ENCODE measurements at places on chromosomes 11 and 22.

GRCh38 chr11:16440136-16440535 lies 83.8 kb upstream of the SOX6 start:
- no peak for DNase-seq

DNA sequence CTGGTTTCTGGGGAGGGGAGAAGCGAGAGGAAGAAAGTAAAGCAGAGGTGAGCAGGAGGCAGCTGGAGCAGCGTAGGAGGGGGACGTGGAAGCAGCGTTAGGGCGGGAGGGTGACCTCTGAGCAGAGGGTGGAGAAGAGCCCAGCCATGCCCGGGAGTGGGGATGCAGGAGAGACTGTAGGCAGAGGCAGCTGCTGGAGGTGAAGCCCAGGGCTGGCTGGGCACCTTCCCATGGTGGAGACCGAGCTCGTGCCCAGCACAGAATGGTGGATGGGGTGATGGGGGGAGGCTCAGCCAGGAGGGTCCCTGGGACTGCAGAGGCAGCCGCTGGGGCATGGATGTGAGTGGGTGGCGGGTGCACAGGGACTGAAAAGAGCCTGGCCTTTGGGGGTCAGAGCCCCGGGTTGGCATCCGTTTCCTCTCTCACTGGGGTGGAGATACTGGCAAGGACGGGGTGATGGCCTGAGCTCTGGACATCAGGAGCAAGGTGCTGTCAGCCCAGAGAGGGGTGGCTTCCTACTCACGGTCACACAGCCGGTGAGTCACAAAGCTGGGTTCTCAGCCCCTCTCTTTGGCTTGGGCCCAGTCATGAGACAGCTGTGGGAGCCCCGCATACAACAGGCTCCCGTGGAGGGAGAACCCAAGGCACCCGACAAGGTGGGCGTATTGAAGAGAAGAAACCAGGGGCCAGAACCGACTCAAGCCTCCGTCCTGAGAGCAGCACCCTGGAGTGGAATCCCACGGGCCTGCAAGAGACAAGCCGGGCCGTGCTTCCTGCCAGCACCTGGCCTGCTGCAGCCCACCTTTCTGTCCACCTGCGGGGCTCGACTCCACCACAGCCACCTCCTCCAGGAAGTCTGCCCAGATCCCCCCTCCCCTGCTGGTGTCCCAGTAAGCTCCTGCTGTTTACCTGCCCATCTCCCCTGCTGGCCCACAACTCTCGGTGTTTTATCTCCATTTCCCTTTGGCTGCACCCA lies 45.8 kb upstream of the FGF3 start:
- DNase-seq: no peak

DNA sequence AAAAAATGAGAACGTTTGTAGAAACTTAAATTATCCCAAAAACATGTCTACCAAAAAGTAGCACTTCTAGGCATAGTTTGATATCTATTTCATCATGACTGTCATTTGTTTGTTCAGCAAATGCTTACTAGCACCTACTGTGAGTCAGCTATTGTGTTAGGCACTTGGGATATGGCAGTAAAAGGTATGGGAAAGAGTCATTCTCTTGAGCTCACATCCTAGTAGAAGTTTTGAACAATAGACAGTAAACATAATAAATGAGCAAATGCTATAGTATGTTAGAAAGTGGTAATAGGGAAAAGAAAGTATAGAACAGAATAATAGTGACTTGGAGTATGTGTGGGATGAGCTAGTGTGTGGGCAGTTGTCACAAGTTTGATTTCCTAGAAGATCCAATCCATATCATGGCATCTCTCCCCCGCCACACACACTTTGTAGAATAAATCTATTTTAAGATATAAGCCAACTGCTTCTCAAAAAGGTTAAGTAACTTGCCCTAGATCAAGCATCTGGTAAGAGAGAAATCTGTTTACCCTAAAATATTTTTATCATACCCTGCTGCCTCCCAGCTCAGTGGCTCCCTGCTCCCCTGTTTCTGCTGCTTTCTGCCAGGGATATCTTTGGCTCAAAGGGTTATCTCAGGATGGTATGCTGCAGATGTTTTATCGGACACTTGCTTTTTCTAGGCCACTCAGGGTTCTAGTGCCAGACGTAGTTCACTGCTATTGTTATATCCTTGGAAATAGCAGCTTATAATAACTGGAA lies 129.7 kb downstream of the NCAM1 start:
- no peak for DNase-seq

- DNase-seq: no peak
Observed at GRCh38 chr11:13221722-13222121, 55.9 kb upstream of the BMAL1 start.

- no peak for DNase-seq
Observed at GRCh38 chr11:125494974-125495725, 915 bp downstream of the FEZ1 start.

DNA sequence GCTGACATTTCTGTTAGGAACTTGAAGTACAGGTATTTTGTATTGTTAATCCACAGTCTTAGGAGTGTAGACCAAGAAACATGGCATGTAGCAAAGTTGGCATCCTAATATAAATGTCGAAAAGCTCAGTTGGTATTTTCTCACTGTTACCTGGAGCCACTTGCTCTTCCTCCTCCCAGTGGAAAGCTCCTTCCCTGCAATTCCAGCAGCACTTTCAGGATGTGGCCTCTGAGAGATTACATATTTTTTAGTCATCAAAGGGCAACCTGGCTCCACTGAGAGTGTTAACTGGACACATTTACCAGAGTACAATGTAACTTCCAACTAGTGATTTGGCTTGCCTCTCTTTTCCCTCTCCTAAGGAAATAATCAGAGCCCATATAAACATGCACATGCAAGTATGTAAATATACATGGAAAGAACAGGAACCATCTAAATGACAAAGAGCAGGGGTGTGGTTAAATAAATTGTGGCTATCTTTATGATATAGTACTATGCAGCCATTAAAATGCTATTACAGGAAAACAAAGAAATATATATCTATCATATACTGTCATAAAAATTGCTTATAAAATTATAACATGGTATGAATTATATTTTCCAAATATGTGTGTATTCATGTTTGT lies 14.3 kb upstream of the EED start:
- no peak for DNase-seq

GRCh38 chr11:103529181-103529684 lies 420.0 kb downstream of the DYNC2H1 start:
- no peak for DNase-seq

DNA sequence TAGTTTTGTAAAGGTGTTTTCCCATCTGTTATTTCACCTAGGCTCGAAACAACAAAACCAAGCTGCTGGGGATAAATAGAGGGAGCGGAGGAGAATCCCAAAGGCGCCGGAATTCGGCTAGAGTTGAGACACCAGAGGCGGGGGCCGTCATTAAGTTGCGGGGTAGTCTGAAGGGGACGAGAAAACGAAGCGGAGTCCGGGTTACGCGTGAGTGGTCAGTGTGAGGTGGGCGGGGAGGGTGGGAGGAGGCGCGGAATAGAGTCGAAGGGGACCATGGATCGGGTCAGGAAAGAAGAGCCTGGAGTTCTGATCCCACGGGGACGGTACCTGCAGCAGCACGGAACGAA lies 361 bp downstream of the SRPRA start:
- DNase-seq: no peak

DNA sequence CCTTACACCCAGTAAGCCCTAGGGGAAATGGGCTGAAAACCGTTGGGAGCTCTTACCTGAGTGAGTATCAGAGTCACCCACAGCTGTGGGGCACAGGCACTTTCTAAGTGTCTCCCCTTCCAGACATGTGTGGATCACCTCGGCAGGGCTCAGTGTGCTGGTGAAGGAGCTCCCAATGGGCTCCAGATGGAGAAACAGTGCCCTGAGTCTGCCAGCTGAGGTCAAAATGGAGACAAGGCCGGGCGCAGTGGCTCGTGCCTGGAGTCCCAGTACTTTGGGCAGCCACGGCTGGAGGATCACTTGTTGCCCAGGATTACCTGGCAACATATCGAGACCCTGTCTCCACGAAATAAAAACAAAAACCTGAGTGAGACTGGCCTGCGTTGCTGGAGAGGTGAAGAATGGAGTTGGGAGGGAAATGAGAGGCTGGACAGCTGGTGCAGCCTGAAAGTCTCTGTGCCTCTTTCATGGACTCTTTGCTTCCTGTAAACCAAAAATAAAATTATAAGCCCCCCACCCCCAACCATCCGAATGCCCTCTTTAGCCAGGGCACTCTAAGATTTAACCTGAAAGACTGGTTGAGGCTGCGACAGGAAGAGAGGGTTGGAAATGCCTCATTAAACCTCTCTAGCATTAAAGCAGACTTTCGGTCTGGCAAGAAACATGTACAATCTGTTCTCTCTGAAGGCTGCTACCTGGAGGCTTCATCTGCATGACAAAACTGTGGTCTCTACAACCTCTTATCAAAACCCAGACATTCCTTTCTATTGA lies 111.8 kb downstream of the SNX19 start:
- no peak for DNase-seq

- DNase-seq: no peak
Observed at GRCh38 chr22:47515384-47516125, 753.1 kb downstream of the TBC1D22A start.

DNA sequence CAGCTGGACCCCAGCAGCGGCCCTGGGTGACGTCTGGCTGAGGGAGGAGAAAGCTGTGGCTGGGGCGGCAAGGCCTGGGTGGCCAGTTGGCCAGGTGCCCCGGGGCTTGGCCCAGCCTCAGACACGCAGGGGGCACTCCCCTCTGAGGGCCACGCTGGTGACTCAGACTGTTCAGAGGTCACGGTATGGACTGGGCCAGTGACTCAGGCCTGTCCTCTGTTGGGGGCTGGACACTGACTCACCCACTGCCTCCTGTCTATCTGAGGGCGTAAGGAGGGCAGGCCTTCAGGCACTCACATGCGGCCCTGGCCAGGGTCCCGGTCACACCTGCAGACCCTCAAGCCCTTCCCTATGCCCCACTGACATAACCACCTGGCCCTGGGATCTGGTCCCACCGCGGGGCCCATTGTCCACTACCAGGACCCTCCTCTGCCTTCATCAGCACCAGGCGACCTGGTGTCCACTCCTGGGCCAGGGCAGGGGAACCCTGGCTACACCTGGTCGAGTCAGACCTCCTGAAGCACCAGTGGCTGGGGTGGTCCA lies 3.7 kb upstream of the MUC5AC start:
- DNase-seq: no peak

DNA sequence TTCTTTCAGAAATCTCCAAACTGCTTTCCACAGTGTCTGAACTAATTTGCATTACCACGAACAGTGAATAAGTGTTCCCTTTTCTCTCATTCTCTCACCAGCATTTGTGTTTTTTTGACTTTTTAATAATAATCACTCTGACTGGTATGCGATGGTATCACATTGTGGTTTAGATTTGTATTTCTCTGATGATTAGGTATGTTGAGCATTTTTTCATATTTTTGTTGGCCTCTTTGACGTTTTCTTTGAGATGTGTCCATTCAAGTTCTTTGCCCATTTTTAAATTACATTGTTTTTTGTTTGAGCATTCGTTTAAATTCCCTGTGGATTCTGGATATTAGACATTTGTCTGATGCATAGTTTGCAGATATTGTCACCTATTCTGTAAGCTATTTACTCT lies 1639.6 kb upstream of the TENM4 start:
- no peak for DNase-seq

DNA sequence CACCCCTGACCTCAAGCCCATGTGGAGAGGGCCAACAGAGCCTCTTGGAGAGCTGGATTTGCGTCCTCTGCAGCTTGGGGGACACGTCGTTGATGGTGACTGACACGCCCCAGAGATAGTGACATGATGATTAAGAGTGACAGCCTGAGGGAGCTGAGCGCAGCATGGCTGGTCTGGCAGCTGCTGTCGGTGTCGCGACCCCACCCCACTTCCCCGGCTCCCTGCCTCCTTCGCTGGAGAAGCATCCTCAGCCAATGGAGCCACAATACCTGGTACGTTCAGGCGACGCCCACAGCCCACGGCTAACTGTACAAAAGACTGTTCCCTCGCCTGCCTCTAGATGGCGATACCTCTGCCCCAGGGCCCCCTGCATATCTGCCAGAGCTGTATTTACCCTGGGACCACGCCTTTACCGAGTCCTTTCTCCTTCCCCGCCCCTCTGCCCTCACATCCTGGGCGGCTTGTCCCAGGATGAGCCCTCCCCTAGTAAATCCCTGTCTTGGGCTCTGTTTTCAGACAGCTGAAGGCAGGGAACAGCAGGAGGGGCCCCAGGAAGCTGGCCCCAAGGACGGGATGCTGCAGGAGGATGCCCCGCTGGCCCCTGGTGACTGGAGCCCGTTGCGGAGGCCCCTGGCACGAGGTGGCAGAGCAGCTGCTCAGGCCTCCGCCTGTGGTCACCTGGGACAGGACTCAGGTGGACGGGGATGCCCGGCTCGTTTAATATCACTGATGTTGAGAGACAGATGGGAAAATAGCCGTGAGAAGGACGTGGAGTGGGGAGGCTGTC lies 90.6 kb downstream of the RPS6KA4 start:
- peak; percentile 44 for DNase-seq

All from activated CD8-positive, alpha-beta memory T cell treated with anti-CD3 and anti-CD28 coated beads for 4 hours (primary cell).